ENCODE measurements at places on chromosomes 11 and 22.

DNA sequence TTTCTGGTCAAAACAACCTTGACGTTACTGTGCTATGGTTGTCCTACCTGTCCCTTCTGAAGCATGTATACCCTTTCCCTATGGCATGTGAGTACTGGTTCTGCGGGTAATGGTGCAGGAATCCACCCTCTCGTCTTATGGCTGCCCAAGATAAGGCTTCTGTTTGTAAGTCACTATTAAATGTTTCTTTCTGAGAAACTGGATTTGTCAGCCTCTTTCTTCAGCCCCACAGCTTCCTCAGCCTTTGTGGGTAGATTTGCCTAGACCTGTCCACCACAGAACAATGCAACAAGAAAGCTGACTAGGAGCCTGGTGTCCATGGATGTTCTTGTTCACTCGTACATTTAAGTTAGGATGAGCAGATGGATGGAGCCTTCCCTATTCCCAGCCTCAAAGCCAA is 14.4 kb downstream of the MMP7 start:
- no peak for DNase-seq

- DNase-seq, result no peak
Observed at GRCh38 chr11:79427126-79427525, 13.7 kb downstream of the TENM4 start.

- no peak for DNase-seq
Observed at GRCh38 chr22:25354456-25354855, 135.0 kb downstream of the CRYBB2 start.

GRCh38 chr11:131146827-131147490 is 223.5 kb upstream of the NTM start:
- no peak for DNase-seq

GRCh38 chr11:134393638-134394037 is 18.4 kb downstream of the B3GAT1 start:
- no peak for DNase-seq

GRCh38 chr11:65381716-65382032 is 772 bp downstream of the SLC25A45 start:
- no peak for DNase-seq

DNA sequence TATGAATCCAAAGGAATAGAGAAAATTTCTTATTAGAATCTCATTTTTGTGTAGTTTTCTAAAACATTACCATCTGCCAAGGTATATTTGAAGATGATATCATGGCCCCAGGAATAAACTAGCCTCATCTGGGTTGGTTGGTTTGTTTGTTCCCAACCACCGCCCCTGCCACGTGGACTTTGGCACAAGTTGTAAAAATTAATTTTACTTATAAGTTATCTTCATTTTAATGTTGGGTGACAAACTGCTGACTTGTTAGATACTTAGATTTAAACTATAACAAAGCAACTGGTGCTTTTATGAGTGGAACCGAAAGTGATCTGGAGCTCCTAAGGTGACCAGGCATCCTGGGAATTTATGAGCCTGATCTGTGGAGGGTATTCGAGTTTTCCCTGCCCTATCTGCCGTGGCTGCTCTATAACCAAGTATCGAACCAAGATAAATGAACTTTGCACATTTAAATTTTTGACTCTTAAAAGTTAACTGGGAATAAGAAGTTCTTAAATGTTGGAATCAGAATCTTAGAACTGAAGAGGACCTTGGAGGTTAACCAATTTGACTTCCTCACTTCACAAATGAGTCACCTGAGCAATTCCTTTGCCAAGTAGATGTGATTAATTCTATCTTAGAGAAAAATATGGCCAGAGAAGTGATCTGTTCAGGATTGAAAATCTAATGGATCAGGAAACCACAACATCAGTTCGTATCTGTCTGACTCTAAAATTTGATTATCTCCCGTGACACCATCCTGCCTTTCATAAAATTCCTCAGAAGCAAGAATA is 129.1 kb upstream of the ARHGAP42 start:
- no peak for DNase-seq
